Fibroblast of skin of right quadriceps (primary cell): ENCODE measurements at places on chromosomes 12 and 14.
A peak's percentile ranks its signal among the peaks of the same experiment; 100 is the strongest.

GRCh38 chr12:76341436-76342030 is 6.7 kb downstream of the BBS10 start:
- DNase-seq: peak; percentile 43

- no peak for DNase-seq
These were observed 399.2 kb downstream of the IPO8 start for GRCh38 chr12:30296486-30296885.

GRCh38 chr14:90140956-90141316 is 79.1 kb downstream of the KCNK13 start:
- peak; percentile 19 for DNase-seq

DNA sequence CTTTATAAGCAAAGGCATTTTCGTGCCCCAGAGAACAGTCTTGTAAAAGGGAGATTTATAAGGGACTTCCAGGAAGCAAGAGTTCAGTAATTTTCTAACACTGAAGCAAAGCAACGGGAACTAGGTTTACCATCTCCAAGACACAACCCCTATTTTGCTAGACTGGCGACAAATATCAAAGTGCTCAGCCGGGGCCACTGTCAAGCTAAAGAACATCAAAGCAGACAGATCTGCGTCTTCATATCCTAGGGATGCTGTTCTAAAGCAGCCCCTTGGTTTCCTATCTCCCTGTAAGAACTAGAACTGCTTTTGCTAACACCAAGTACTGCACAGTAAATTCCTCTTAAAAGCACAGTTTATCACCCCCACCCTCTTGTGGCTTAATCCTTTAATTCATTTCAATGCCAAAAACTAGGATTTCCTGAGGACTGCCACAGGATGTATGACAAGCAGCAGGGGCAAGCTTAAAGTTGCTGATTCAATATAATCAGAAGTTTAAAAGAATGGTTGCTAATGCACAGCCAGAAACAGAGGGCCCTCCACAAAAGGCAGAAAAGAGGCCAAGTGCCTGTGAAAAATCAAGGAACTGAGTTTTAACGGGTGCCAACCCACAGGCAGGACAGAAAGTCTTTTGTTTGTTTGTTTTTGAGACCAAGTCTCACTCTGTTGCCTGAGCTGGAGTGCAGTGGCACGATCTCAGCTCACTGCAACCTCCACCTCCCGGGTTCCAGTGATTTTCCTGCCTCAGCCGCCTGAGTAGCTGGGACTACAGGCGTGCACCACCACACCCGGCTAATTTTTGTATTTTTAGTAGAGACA is 44.0 kb upstream of the ISM2 start:
- DNase-seq: peak; percentile 23

DNA sequence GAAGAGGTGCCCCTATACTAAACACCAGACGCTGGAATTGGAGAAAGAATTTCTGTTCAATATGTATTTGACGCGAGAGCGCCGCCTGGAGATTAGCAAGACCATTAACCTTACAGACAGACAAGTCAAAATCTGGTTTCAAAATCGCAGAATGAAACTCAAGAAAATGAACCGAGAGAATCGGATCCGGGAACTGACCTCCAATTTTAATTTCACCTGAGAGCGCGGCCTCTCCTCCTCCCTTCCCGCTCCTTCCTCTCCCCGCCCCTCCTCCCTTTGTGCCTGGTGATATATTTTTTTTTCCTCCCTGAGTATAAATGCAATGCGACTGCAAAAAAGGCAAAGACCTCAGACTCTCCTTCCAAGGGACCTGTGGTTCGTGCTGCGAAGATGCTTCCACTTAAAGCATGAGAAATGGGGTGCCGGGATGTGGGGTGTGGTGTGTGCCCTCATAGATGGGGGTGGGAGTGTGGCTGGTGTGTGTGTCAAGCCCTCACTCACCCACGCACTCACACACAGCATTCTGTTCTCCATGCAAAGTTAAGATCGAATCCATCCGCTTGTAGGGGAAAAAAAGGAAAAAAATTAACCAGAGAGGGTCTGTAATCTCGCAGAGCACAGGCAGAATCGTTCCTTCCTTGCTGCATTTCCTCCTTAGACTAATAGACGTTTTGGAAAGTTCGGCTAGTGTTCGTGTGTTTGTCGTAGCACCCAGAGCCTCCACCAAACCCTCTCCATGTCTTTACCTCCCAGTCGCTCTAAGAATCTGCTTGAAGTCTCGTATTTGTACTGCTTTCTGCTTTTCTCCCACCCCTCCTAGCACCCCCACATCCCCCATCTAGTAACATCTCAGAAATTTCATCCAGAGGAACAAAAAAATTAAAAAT is 4.5 kb downstream of the HOXC10 start:
- DNase-seq: peak; percentile 89

- peak; percentile 86 for DNase-seq
These were observed 378.4 kb downstream of the CCDC91 start for GRCh38 chr12:28568704-28569103.

- no peak for DNase-seq
These were observed 7.0 kb downstream of the KRT80 start for GRCh38 chr12:52184813-52185212.

DNA sequence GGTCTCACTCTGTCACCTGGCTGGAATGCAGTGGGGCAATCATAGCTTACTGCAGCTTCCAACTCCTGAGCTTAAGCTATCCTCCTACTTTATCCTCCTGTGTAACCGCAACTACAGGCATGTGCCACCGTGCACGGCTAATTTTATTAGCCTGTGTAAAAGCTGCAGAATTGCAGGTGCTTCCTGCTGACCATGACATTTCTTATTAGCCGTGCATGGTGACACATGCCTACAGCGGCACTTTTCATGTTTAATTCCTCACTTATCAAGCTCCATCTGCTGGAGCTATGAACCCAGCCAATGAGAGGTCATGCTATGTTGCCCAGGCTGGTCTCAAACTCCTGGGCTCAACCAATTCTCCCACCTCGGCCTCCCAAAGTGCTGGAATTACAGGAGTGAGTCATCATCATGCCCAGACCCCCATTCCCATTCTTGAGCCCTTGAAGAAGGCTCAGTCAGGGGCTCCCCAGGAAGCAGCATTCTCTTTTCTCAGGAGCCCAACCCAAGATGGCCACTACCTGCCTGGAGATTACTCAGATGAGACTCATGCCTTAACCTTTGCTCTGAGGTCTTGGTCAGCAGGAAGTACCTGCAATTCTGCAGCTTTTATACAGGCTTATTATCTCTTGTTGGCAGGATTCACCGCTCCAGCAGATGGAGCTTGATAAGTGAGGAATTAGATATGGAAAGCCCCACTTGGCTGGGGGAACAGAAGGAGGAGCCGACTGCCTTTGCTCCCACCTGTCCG is 503.2 kb downstream of the MED13L start:
- DNase-seq: no peak

DNA sequence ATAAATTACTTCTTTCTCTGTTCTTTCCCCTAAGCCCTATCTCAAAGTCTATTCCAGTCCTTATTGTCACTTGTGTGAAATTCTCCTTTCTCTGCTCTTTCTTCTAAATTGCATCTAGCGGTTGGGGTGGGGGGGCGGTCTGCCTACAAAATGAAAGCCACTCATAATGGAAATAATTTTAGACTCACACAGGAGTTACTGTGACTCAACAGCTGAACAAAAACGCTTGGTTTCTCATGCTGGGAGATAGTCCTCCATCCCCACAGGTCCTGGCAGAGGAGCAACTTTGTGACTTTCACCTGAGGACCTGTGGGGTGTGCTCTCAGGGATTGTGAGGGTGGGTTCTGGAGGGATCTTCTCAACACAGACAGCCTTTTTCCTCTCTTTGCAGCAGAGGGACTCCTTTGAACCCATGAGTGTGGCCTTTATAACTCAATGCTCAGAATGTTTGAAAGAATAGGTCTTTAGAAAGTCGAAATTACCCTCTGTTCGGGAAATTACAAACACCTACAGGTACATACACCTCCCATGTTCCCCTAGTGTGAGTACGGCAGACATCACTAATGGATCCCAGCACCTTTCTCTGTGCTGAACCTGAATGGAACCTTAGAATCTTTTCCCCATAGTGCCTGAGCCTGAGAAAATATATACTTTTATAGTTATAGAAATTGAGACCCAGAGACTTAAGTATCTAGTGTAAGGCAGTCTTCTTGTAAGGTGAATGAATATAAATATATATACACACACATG is 109.7 kb downstream of the CHST11 start:
- no peak for DNase-seq

DNA sequence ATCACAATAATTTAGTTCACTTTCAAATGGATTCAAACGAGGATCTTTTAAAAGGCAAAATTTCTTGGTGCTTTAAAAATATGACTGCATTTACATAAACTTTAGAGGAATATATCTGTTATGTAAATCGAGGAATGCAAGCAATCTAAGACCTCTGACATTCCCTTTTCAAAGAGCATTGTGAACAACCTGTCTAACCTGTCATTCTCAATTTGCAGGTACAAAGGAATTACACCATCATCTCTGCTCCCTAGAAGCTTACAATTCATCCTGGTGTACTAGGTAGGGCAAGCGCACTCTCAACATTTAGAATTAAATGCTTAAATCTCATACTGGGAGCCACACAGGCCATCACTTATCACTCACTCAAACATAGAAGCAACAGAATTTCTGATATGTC is 35.6 kb downstream of the BMP4 start:
- DNase-seq: no peak

DNA sequence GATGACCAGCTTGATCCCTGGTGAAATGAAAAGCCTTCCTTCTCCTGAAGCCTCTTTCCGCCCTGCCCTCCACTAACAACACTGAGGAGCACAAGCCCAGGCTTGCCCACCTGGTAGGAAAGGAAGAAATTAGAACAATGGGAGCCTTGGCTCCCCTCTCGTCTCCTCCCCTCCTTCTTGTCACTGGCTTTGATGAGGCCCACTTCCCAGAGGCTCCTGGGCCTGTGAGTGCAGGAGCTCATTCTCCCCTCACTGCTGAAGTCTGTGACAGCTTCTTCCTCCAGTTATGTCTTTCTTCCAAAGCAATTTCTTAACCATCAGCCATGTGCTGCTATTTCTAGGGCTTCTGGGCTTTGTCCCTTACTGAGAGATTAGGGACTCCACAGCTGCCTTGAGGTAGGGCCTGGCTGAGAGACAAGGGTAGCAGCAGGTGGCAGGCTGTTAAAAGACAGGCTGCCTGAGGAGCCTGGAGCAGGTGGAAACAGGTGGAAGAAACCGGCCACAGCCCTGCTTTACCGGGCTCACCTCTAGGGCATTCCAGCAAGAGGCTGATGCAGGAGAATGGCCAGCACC is 53.6 kb upstream of the SRSF5 start:
- DNase-seq: no peak

- peak; percentile 87 for DNase-seq
These were observed 845 bp downstream of the L3HYPDH start for GRCh38 chr14:59483363-59483762.

GRCh38 chr14:84409435-84409834 is 1120.5 kb upstream of the FLRT2 start:
- peak; percentile 31 for DNase-seq

DNA sequence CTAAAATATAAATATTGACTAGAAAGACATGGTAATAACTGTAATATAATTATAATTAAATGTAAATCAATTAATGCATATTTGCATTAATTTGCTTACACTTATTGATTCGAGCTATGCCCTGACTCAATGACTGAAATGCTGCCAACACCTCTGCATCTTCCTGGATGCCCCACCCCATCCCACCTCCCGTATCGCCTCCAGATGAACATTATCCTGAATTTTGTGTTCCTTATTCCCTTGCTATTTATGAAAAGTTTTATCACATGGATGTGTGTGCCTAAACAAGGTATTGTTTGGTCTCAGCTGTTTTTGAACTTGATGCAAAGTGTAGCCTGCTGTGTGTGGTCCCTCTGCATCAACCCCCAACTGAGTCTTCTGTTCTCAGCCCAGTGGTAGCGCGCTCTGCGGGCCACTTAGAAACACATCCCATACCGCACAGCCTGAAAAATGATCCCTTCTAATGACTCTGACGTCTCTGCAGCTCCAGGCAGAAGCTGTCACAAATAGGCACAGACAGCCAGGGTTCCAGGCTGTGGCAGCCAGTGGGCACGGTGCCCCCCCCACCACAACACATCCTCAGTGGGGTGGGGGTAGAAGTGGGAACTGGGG is 96.5 kb downstream of the PRMT8 start:
- no peak for DNase-seq

- DNase-seq: no peak
These were observed 115.1 kb downstream of the PRMT8 start for GRCh38 chr12:3606128-3606527.

GRCh38 chr14:62308891-62309290 is 546.7 kb downstream of the SNAPC1 start:
- DNase-seq: no peak

DNA sequence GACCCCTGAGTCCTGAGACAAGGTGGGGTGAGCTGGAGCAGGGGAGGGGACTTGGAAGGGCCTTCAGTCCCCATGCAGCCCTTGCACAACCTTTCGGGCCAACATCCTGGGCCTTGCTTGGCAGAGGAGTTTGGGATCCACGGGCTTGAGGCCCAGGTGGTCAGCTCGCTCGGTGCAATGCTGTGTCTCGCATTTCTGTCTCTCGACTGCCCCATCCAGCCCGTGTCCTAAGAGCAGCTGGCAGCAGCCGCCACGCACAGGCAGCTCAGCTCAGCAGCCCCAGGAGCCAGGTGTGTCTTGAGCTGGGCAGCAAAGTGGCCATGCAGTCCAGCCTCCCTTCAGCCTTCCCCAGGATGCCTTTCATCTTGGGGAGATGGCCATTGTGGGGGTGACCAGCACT is 10.8 kb downstream of the PACS2 start:
- no peak for DNase-seq

GRCh38 chr12:15546102-15546701 is 223.9 kb downstream of the PTPRO start:
- peak; percentile 5 for DNase-seq

DNA sequence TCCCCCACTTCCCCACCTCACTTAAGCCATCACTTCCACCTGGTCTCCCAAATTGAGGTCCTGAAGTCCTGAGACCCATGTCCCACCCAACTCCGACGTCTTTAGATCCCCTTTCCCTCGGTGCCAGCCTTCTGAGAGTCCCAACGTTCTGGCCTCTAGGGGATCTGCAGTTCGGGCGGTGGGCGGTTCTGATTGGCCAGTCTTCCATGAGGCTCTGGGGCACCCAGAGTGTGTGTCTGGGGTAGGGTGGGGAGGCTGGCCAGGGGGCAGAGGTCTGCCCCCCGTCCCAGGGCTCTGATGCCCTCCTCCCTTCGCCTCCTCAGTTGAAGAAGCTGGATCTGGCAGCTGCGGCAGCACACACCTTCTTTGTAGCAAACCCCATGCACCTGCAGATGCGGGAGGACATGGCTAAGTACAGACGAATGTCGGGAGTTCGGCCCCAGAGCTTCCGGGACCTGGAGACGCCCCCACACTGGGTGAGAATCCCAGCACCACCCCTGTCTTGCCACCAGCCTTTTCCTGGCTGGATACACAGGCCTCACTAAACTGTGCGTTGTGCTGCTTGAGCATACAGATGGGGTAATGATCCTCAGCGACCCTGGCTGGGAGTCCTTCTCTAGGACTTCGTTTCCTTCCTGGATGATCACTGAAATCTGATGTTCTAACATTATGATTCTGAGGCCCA is 1.5 kb downstream of the P3H3 start:
- peak; percentile 50 for DNase-seq

GRCh38 chr12:65086236-65086635 is 34.9 kb downstream of the WIF1 start:
- no peak for DNase-seq

- DNase-seq: no peak
These were observed 45.9 kb downstream of the DIP2B start for GRCh38 chr12:50550530-50551223.
